ENCODE measurements at places on chromosomes 1 and 21. TPM values are rescaled to one million over a fixed set of nuclear protein-coding genes. Genes with fewer than 3 reads are reported as not detected.
A peak's percentile ranks its signal among the peaks of the same experiment; 100 is the strongest.

DNA sequence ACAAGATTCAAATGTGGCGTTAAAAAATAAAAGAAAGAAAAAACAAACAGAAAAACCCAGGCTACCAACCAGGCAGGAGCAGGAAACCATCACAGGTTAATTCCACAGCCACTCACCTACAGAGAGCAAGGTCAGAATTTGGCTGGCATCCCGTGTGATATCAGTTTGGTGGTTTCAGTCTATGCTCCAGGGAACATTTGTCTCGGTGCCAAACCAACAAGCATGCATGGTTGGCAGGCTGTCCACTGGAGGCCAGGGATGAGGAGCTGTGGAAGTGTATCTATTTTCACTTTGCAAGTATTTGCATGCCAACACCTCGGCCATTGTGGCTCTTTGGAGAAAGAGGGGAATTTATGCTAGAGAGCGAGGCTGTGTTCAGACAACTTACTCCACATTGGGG is 53.1 kb upstream of the PROX1 start:
- no peak for DNase-seq

OR2W3 gene
- 0.54 TPM for total RNA-seq

- DNase-seq: peak; percentile 65
Observed at GRCh38 chr1:217462159-217462558, 168.7 kb downstream of the GPATCH2 start.

DNA sequence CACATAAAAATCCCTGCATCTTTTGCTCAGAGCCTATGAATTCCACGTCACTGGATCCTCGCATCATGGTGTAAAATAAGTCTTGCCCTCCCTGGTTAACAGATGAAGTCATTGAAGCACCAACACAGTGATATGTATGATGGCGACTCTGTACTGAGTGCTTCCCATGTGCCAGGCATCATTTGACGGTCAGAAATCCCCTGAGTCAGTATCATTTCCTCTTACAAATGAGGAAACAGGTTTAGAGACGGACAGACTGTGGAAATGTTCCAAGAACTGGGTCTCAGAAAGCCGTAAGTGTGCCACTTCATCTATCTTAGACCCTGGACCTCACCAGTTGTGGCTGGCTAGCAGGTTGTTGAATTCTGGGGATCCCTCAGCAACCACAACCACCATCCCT is 5.1 kb upstream of the OLFML2B start:
- no peak for DNase-seq
